Activated T-cell treated with anti-CD3 and anti-CD28 coated beads, Interleukin-2, amount 50 U/mL, for 48 hours (primary cell): ENCODE measurements at places on chromosomes 7 and 10.

- no peak for DNase-seq
Observed at GRCh38 chr10:108736111-108736510, 1187.2 kb downstream of the XPNPEP1 start.

DNA sequence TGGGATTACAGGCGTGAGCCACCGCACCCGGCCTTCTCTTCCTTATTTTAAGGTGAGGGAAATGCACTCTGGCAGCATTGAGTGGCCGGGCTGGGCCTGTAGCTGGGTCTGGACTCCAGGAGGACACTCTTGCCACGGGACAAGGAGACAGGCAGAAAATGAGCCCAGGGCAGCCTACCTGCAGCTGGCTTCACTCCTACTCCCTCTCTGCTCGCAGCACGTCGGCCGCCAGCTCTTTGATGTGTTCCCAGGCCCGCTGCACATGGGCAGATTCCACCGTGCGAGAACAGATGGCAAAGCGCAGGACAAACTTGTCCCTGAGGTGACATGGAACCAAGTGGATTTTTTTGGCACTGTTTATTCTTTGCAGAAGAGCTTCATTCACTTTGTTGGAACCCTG is 12.9 kb upstream of the FIGNL1 start:
- DNase-seq: no peak

DNA sequence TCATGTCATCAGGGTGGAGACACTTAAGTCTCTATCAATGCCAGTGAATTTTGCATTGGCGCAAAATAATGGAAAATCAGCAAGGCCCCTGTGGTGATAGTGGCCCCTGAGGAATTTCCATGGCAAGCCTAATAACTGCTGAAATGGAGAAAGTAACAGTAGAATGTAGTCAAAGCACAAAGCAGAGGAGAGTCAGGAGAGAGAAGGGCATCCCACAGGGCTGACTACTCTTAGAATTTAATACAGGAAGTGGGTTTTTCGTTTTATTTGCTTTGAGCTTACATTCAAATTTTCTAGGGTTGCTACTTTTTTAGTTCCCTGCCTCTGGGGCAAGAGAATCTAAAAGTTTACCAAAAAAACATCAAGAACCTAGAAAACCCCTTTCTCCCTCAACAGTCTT is 39.0 kb downstream of the BZW2 start:
- no peak for DNase-seq

DNA sequence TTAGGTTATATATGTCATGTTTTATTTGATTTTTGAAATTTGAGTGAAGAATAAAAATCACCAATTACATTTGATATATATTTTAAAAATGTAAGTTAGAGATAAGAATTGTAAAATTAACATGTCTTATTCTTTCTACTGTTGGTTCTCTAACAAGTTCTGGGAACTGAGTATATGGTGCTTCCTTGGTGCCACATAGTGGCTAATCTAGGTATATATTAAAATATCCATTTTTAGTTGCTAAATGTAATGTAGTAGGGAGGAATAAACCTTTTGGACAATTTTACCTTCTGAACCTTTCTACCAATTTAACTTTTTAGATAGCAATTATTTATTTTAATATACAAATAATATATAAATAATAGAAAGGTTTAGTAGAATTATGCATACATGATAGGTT is 17.5 kb downstream of the CFAP69 start:
- no peak for DNase-seq

- peak; percentile 18 for DNase-seq
Observed at GRCh38 chr7:51471210-51471980, 154.8 kb upstream of the COBL start.

GRCh38 chr10:76643511-76643911 is 994.1 kb downstream of the KCNMA1 start:
- DNase-seq: no peak

GRCh38 chr10:52308251-52309031 is 5.6 kb upstream of the DKK1 start:
- peak; percentile 24 for DNase-seq

- no peak for DNase-seq
Observed at GRCh38 chr7:154574235-154574634, 428.7 kb downstream of the PAXIP1 start.

DNA sequence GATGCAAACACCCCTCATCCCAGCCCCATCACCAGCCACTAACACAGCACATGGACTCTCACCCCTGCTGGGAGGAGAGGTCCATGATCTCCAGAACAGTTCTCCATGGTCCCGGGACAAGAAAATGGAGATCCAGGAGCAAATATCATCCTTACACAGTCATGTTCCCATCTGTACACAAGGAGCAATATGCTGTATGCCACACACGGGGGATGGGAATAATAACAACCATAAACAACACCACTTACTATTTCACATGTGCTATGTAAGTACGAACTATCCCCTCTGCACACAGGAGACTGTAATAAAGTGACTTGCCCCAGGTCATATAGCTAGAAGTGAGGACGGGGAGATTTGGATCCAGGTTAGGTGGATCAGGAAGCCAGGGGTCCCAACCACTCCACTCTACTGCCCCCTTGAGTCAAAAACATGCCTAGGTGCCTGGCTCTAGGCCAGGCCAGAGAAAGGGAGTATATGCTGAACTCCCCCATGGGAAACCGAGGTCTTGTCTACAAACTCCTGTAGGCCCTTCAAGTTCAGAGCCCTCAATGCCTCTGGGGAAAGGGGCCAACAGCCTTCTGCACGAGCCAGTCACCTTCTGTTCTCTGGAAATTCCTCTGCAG is 34.1 kb downstream of the LRRC20 start:
- peak; percentile 41 for DNase-seq

- DNase-seq: no peak
Observed at GRCh38 chr7:85185424-85186082, 1.3 kb downstream of the SEMA3D start.

DNA sequence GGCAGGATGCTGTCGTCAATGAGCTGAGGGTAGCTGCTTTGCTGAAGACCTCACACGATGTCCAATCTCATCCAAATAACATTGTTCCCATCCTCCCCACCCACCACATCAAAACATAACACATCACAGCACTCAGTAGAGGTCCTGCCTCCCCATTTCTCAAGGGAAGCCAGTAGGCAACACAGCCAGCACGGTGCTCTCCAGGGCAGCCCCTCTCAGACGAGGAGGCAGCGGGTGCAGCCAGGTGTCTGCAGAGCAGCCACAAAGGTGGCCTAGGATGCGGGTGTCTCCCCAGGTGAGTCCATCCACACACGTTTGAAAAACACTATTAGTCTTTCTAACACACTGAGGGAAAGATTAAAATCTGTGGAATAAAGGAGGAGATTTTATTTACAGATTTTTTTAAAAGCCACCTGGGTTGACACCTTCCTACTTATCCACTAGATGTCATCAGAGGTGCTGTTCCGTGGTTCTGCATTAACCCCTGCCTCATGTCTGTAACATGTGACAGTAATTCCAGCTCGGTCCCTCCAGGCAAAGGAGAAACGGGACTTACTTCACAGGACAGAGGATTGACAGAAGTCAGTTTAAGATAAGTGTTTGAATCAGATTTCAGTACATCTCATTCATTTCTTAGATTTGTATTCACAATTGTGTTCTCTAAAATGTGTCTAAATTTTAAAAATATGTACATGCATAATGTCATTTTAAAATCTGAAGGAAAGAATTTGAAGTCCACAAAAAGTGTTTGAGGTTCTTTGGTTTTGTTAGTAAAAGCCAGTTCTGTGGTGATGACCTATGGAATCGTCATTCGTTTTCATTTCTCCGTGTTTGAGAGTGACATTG is 68.0 kb downstream of the LANCL2 start:
- no peak for DNase-seq

DNA sequence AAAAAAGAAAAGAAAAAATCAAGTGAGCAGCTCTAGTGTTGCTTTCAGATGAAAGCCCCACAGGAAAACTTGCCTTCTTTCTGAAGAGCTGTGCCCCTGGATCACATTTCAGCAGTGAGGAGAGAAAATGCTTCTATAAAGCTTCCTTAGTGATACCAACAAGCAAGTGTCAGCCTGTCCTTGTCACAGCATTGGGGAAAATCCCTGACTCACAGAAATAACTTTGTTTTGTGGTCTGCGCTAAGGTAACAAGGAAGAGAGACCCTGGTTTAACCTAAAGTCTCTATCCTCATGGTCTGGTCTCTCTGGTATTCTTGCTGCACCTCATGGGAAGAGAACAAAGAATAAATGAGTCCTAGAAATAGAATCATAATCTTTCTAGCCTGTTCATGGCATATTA is 885.2 kb upstream of the SORCS1 start:
- DNase-seq: no peak

GRCh38 chr10:84452003-84452402 is 123.6 kb downstream of the CCSER2 start:
- DNase-seq: no peak

GRCh38 chr10:77505431-77506334 is 131.9 kb downstream of the KCNMA1 start:
- no peak for DNase-seq

DNA sequence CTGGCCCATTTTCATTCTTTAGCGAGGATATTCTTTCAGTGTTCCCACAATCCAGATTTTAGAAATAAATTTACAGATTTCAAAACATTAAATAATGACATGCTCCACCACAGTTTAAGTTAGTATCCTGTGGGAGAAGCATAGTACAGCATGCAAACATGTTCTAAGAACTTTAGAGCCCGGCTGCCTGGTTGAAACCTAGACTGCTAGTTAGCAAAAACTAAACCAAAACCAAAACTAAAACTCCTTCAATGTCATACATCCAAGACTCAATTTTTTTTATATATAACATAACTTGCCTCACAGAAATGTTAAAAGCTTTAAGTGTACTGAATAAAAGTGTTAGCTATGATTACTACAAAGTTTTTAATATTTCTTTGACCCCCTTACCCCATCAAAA is 17.0 kb downstream of the TRA2A start:
- DNase-seq: no peak

DNA sequence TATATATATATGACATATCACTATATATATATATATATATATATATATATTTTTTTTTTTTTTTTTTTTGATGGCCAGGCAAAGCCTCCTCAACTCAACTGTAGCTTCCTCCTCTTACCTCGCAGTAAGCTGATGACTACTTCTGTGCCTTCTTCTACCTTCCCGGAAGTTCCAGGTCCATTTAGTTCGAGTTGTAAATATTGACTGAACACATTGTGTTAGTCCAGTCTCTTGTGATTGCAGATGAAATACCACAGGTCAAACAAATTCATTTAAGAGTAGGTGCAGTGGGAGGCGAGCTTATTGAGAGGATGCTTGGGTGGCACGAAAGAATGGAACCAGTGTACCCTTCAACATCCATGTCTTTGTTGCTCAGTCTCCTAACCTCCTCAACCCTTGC is 144.6 kb downstream of the ST7 start:
- DNase-seq: no peak

DNA sequence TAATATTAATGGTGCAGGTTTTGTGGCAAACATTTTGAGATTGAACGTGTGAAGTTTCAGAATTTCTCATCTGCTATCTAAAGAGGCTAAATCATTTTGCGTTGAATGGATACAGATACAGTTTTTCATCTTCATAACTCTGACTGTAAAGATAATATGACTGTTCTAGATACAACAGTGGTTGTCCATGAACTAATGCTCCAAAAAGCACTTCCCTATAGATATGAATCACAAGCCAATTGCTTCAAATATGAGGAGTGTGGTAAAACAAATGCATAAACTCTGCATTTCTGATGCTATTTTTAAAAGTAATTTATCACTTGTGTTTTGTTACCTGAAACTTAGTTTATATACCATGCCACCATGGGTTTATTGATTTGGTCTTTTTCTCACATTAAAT is 750.1 kb downstream of the MAGI2 start:
- DNase-seq: no peak

- no peak for DNase-seq
Observed at GRCh38 chr7:138359870-138360559, 100.0 kb upstream of the TRIM24 start.
